ENCODE measurements at places on chromosomes 12 and 14.

DNA sequence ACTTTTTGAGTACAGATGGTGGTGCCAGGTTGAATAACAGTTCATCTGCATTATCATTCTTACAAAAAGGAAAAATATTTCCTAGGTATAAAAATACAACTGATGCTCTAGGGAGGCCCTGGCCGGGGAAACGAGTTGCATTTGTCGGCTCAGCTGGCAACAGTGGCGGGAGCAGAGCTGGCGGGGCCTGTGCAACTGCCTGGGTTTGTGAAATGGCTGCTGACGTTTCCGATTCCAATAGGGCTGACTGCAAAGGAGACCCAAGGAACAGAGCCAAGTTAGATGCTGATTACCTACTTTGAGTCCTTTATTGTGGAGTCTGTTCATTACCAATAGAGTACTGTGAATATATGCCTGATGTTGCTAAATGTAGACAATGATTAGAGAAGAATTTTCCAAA lies 25.8 kb upstream of the PHLDA1 start:
- DNase-seq = no peak

DNA sequence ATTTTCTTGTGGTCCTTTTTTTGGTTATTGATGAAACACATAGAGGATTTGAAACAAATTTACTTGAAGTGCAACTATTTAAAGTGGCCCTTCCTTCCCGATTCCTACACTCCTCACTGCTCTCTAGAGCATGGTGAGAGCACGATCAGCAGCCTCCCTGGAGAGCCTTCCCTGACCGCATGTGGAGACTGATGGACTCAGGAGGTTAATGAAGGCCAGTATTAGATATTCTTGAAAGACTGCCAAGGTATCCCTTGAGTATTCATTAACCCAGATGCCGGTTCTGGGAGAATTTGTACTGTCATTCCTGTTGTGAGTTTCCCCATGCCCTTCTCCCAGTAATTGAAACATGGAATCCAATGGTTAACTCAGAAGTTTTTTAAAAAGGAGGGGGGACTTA lies 102.8 kb upstream of the FGD4 start:
- DNase-seq = peak; percentile 27

DNA sequence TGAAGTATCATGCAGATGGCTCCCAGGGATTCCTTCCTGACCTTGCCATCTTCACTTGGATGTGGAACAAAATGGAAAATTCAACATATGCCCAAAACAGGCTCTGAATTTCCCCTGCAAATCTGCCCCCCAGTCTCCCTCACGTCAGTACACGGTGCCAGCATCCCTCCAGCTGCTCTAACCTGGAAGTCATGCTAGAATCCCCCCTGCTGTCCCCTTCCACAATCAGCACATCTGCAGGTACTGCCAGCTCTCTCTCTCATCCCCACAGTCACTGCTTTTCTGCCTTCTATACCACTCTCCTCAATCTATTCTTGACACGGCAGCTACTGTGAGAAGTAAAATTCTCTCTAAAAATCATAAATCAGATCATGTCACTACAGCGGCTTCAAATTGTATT lies 21.6 kb downstream of the GALNT6 start:
- DNase-seq = no peak

DNA sequence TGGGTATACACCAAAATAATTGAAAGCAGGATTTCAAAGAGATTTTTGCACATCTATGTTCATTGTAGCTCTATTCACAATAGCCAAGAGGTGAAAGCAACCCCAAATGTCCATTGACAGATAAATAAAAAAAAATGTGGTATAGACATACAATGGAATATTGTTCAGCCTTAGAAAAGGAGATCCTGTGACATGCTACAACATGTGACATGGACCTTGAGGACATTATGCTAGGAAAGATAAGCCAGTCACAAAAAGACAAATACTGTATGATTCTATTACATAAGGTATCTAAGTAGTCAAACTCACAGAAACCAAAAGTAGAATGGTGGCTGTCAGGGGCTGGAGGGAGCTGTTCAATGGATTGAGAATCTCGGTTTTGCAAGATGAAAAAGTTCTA lies 12.1 kb downstream of the GPRC5D start:
- no peak for DNase-seq

DNA sequence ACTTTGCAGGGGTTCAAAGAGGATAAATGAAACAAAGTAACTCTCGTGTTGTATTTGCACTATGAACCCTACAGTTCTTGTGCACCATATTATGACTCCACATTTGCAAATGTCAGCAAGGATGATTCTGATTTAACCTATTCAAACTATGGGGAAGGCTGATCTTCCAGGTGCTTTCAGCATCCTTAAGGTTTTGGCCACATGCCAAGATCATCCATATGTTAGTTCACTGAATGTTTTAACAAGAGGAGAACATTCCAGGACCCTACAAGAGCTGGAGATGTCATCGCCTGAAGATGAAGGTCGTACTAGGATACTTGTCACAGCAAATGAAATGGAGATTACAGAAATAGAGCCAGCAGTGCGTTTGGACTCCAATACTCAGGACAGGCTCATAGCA lies 114.2 kb downstream of the DHRS2 start:
- DNase-seq = no peak

GRCh38 chr14:67650694-67651093 lies 23.7 kb downstream of the VTI1B start:
- DNase-seq = no peak

- DNase-seq = no peak
These were observed 324.7 kb upstream of the SFSWAP start for GRCh38 chr12:131386167-131386521.

DNA sequence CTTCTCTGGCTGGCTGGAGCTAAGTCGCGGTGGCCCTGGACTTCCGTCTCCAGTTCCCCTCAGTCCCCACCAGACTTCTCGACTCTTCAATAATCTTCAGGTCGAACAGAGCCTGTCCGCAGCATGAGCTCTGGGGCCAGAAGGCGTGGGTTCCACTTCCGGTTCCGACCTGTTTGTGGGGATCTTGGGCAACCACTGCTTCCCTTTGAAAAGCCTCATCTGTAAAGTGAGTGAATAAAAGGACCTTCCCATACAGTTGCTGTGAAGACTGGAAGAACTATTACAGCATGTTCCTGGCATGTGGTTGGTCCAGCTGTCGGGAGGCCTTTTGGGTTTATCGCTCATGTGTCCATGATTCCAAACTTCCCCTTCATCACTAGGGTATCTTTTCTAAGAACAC lies 19.4 kb downstream of the ADGRD1 start:
- no peak for DNase-seq

GRCh38 chr12:102876883-102877282 lies 40.2 kb downstream of the PAH start:
- no peak for DNase-seq

- DNase-seq = no peak
These were observed 2.5 kb downstream of the TAMALIN start for GRCh38 chr12:52009081-52009751.

- DNase-seq = no peak
These were observed 8.1 kb upstream of the PCED1B start for GRCh38 chr12:47071241-47071852.

- DNase-seq = peak; percentile 79
These were observed 7.1 kb upstream of the ARL1 start for GRCh38 chr12:101414533-101415119.

DNA sequence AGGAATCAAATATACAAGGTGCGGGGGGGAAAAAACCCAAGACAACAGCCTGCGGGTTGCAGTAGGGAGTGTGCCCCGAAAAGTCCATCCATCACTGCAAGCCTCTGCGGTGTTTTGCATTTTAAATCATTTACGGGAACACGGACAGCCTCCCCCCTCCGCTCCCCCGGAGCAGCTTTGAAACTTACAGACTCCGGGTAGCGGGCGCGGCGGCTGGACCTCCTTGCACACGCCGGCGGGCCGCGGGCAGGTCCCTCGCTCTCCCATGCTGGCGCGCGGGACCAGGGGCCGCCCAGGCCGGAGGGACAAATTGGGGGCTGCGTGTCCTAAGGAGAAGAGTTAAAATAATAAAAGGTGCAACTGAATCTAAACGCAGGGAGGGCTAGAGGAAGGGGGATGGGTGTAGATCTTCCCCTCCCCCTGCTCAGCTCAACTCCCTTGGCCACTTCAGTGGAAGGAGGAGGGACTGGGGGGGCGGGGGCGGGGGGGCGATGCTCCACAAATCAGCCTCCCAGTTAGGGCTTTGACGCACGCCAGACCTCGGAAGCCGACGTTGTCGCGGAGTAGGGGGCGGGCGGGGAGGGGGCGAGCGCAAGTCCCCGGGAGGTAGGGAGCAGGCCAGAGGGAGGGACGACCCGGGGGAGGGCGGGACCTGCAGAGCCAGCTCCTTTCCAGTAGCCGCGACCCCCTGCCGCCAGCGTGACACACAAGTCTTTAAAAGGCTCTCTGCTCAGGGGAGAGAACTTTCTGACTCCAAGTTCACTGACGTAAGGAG lies at the start of gene KCNJ8:
TSS of gene KCNJ8 (minus strand) at position 349 of the 775 bp plus-strand sequence. CDS start 1,090 bp downstream, outside the sequence.
- DNase-seq = peak; percentile 66

DNA sequence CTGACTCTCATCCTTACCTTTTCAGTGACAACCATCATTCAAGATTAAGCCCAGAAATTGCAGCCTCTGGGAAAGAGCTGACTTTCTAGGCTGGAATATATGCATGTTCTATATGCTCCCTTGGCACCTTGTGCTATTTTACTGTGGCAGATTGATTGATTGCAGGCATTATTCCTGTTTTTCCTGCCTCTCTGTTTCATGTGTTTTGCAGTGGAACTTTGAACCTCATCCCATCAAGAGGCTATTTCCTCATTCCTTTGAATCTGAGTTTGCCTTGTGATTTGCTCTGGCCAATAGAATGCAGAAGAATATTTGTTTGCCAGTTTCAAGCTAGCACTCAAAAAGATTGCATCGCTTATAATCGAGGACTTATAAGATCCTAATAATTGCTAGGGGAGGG lies 174.8 kb upstream of the DCN start:
- DNase-seq = no peak

- DNase-seq = no peak
These were observed 15.9 kb downstream of the TAOK3 start for GRCh38 chr12:118356809-118357256.

DNA sequence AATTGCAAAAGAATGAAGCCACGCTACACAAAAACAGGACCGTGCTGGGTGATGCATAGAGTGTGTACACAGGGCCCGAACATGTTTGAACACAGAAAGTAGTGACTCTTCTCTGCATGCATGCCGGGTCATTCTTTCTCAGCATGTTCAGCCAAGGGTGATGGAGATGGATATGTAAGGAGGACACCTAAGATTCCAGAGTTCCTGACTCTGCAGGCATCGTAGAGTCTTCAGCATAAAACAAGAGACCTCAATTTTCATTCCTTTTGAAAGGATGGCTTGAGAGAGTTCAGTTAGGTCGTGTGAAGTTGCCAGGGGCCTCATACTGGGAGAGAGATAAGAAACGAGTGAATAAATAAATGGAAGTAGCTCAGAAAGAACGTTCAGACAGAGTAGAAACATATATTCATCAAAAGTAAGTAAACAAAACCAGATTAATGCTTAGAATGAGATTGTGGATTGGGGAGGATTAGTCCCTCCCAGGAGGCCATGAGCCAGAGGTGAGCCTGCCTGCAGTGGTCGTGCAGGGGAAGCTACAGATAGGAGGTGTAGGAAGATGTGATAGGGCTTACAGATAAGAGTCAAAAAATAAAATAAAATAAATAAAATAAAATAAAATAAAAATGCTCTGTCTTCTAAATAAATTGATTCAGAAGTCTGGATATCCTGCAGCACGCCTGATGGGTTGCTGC lies 27.6 kb upstream of the SEL1L start:
- DNase-seq = no peak

GRCh38 chr14:54524410-54524809 lies 14.7 kb downstream of the CGRRF1 start:
- no peak for DNase-seq

DNA sequence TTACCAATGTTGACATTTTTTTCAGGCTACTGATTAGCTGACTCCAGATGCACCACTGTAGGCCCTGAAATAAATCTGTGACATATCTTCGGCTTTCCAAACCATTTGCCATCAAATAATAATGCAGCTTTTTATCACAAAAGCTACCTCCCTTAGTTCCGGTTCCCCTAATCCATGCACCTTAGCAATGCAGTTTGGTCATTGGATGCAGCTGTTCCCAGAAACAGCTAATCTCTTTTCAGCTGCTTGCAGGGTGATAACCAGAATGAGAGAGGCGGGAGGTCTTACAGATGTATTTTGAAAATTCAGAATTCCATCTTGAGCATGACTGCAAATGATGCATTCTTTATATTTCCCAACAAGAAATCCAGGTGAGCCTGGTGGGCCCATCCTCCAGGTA lies 646.2 kb downstream of the SOX5 start:
- DNase-seq = no peak

DNA sequence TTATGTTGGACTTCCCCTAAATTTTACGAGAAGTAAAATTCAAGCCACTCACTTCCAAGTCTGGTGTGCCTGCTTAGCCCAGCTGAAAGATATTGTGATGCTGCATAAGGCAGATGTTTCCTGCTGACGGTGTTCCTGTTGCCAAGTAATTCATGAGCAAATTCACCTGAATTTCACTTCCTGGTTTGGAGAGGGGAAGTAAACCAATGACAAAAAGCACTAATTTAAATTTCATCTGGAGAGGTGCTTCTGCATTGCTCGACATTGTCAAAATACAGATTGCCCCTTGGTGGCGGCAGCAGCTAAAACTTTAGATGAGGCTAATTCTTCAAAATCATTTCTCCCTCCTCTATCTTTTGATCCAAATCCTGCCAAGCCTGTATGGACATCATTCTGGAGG lies 281.1 kb downstream of the AACS start:
- DNase-seq = peak; percentile 62

DNA sequence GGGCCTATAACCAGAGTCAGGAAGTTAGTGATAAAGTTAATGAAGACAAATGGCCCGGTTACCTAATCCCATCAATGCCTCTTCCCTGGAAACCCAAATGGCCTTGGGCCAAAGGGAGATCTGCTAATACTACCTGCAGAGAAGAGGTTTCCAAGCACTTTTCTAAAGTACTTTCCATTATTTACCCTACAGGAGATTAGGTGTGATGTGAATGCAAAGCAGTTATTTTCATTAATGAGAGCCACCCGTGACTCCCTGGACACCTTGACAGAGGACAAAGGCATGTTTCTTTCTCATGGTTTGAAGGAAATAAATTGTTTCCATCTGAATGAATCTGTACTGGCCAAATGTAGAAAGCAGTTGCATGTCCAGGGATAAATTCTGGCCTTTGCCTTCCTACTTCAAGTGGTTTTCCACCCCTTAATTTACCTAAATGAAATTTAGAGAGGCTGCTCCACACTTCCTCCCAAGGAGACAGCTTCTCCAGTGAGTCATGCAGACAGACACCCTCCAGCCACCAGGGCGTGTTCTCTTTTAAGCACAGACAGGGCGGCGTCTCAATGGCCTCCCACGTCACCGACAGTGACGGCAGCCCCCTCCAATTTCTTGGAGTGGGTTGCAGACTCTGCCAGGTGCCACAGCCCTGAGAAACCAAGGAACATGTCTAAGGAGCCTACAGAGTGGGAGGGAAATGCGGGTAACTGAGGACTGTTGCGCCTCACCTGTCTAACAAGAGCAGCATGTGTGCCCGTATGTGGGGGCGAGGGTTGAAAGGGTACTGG lies 43.9 kb upstream of the GNPNAT1 start:
- peak; percentile 47 for DNase-seq

DNA sequence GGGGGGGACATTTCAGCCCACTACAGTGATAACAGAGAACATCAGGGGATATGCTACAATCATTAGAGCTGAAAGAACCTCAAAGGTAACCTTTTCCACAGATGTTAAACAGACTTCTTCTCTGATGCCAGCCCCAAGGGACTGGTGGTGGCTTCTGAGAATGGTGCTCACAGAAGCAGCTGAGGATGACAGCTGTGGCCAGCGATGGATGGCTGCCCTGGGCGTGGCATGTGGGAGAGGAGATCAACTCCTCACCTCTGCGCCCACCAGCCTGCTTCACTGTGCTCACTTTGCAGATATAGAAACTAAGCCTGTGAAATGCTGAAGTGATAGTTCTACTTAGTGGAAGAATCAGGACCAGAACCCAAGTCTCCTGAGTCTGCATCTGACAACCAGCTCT lies 33.0 kb downstream of the FOXN3 start:
- DNase-seq = peak; percentile 76
